Small intestine (tissue), 16 donors: ENCODE measurements at places on chromosomes 4 and X. TPM values are rescaled to one million over a fixed set of nuclear protein-coding genes. Genes with fewer than 3 reads are reported as not detected.

Gene C1QTNF7
- polyA plus RNA-seq = not detected

Gene ITIH6
- not detected for polyA plus RNA-seq

Gene EXOC1L
- polyA plus RNA-seq = not detected

Gene BMP15
- polyA plus RNA-seq = not detected

GRCh38 chrX:1618689-1619088, 3.8 kb downstream of the ASMT start:
- H3K36me3 ChIP-seq = no peaks in the 10 kb centered on the region
- no peak overlapping the region for H3K4me3 ChIP-seq
- no peak for DNase-seq
- no peaks in the 10 kb centered on the region for H3K4me1 ChIP-seq
- no peak overlapping the region for H3K27ac ChIP-seq

DNA sequence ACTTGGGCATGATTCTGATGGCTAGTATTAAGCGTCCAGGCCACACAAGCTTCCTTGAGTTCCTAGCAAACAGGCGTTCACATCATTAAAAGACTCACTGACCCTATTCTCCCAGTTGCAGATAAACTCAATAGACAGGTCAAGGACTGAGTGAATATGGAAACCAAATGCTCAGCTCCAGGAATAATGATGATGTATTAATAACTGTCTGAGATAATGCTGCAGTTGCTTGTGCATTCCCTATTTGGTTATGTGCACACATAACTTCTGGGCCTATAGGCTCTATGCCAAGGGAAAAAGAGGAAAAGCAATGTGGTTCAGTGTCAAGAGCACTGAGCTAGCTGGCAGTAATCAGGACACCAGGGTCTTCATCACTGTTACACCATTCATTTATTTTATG, 3.5 kb downstream of the RAB9B start:
- H3K27ac ChIP-seq = no peak overlapping the region
- no peak for DNase-seq
- H3K36me3 ChIP-seq = no peaks in the 10 kb centered on the region
- H3K4me3 ChIP-seq = no peak overlapping the region
- H3K4me1 ChIP-seq = no peaks in the 10 kb centered on the region

- no peak overlapping the region for H3K4me3 ChIP-seq
- H3K4me1 ChIP-seq = peaks cover 3% of the 10 kb centered on the region
- peak; percentile 77 for DNase-seq
- no peaks in the 10 kb centered on the region for H3K27me3 ChIP-seq
- H3K36me3 ChIP-seq = no peaks in the 10 kb centered on the region
These were observed 40.5 kb upstream of the BMP3 start for GRCh38 chr4:80989921-80990544.

DNA sequence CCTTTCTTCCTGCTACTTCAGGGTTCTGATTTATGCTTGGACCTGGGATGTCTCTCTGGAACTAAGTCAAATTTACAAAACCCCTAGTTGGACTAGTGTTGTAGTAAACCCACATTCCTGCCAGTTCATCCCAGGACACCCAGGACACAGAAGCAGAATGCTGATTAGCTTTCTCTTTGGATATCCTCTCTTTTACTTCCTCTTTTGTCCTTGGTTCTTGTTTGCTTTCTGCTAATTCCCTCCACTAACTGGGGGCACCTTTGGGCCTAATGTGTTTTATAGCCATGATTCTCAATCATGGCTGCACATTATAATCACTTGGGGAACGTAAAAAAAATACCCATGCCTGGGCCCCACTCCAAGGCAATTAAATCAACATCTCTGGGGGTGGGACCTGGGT, 42.5 kb downstream of the LANCL3 start:
- no peaks in the 10 kb centered on the region for H3K27me3 ChIP-seq
- no peaks in the 10 kb centered on the region for H3K4me1 ChIP-seq
- no peaks in the 10 kb centered on the region for H3K36me3 ChIP-seq
- H3K4me3 ChIP-seq = no peak overlapping the region
- no peak overlapping the region for H3K27ac ChIP-seq

GRCh38 chrX:14504960-14505538, 24.3 kb upstream of the GLRA2 start:
- no peaks in the 10 kb centered on the region for H3K36me3 ChIP-seq
- no peaks in the 10 kb centered on the region for H3K4me1 ChIP-seq
- no peak overlapping the region for H3K27ac ChIP-seq
- H3K27me3 ChIP-seq = no peaks in the 10 kb centered on the region
